Cardiac muscle cell (in vitro differentiated cells and primary cell): ENCODE measurements at places on chromosomes 3 and 15. TPM values are rescaled to one million over a fixed set of nuclear protein-coding genes. Genes with fewer than 3 reads are reported as not detected.
A peak's percentile ranks its signal among the peaks of the same experiment; 100 is the strongest.

DNA sequence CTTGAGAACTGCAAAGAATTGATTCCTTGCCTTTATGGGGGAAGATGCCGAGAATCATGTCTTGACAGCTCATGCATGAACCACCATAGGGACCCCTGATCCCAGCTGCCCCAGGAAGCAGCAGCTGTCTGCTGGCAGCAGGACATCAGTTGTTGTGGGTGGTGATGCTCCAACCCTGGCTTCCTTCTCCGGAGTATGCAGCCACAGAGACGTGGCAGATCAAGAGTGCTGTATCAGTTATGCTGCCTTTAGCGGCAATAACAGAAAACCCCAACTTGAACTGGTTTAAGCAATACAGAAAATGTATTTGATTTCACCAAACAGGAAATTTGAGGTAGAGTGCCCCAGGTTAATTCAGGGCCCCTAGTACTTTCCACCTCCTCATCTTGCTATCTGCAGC lies 92.2 kb upstream of the TNFAIP8L3 start:
- no peak for DNase-seq

DNA sequence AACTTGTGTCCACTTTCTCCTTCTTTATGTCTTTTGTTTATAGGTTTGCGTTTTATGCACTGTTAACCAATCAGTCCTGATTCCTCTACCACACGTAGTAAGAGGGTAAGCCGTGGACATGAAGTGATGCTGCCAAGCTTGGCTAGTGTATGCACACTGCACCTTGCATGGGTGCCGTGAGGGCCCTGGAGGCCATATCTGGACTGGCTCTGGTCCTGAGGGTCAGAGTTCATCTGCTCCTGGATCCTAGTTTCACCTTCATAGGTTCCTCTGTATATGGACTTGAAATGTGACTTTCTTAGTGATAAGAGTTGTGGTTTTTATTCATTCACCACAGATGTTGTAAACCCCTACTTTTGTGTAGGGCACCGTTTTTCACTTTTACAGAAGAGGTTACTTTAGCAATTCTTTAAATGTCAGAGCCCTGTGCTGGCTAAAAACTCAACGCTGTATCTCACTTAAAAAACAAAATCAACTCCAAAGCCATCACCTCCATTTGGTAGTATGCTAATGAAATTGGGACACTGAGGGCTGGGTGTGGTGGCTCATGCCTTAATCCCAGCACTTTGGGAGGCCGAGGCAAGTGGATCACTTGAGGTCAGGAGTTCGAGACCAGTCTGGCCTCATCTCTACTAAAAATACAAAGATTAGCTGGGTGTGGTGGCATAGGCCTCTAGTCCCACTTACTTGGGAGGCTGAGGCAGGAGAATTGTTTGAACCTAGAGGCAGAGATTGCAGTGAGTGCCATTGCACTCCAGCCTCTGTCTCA lies 22.9 kb downstream of the SIAH2 start:
- DNase-seq, result no peak

GRCh38 chr3:64121750-64122311 lies 98.5 kb upstream of the PSMD6 start:
- DNase-seq, result no peak

GRCh38 chr3:126305427-126305826 lies 51.8 kb downstream of the KLF15 start:
- no peak for DNase-seq

- DNase-seq, result no peak
Observed at GRCh38 chr3:59374818-59375211, 325.0 kb upstream of the CFAP20DC start.

GRCh38 chr3:6697285-6697684 lies 163.6 kb upstream of the GRM7 start:
- no peak for DNase-seq

Gene PLA2G4E
- polyA plus RNA-seq, result not detected in 2 replicates

DNA sequence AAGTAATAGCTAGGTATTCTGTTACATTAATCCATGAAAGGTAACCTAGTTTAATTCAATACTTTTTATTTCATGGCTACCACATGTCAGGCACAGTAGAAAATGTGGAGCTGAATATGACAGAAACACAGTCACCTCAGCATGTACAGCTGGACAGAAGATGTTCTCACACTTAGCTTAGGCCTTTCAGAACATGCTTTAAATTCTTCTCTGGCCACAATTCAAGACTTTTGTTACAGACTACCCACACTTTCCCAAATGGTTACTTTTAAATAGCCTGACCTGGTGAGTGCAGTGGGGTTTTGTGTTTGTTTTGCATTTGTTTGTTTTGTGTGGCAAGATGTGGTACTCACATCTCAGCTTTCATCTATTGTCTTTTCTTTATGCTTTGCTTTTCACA lies 1079.5 kb downstream of the IGSF11 start:
- no peak for DNase-seq

DNA sequence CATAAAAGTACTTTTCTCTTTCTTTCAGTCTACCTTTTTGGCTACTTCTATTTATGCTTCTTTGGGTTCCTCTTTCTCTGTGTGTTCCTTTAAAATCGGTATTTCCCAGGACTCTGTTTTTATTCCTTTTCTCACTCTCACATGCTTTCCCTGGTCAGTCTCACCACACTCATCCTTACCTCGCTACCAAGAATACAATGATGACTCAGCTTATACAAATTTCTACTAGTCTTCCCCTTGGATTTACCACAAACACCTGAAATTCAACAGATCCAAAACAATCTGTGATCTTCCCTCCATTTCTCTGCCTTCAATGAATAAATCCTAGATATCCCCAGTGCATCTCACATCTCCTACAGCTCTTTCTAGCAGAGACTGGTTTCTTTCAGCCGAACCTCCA lies 52.9 kb downstream of the TUBGCP4 start:
- no peak for DNase-seq

- DNase-seq, result no peak
Observed at GRCh38 chr3:46649436-46649835, 37.1 kb downstream of the FAM240A start.

Gene CCDC33
- polyA plus RNA-seq, result 3.1 and 6.2 TPM in 2 replicates

- peak; percentile 53 for DNase-seq
Observed at GRCh38 chr15:88256279-88257230, at the start of gene NTRK3. TSS of gene NTRK3 (minus strand) at chr15:88256739. CDS start at chr15:88256153, 586 bp downstream.

GRCh38 chr3:9361691-9362388 lies 1.0 kb upstream of the THUMPD3 start:
- DNase-seq, result no peak

GRCh38 chr3:4845882-4846281 lies 133.4 kb upstream of the BHLHE40 start:
- no peak for DNase-seq

GRCh38 chr15:59332009-59332408 lies 40.7 kb downstream of the MYO1E start:
- no peak for DNase-seq

- DNase-seq, result no peak
Observed at GRCh38 chr3:143848704-143849103, 436 bp upstream of the SLC9A9 start.

GRCh38 chr3:29141197-29141917 lies 139.5 kb upstream of the RBMS3 start:
- DNase-seq, result peak; percentile 29

GRCh38 chr3:53109891-53110771 lies 20.1 kb downstream of the RFT1 start:
- DNase-seq, result peak; percentile 20

- no peak for DNase-seq
Observed at GRCh38 chr15:50886611-50887345, 21.7 kb upstream of the AP4E1 start.

DNA sequence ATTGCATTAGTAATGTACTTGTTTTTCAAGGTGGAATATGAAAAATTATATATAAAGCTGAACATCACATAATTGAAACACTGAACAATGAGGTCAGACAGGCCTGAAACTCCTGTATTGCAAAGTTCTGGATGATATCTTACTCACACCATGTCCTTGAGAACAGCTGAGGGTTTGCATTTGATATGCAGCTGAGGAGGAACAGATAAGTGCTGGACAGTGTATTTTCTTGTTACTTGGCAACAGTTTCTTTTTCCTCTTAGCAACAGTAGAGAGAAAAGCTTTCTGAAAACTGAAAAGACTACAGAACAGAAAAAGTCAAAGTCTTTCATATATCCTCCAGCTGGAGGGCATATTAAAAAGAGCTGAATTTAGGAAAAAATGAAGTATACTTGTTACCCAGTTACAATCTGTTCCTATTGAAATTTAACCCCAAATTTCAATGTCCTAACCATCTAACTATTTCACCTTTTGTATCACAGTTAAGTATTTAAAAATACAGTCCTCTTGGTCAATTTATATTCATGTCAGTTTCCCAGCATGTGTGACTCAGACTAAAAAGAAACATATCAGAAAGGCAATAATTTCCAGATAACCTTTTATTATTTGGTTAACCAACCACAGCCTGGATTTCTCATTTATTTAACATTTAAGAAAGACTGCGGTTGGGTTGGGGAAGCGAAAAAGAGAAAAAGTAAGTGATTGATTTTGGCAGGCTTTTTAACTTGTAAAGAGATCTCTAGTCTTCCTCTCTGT lies 733.0 kb upstream of the DPPA4 start:
- DNase-seq, result peak; percentile 86

DNA sequence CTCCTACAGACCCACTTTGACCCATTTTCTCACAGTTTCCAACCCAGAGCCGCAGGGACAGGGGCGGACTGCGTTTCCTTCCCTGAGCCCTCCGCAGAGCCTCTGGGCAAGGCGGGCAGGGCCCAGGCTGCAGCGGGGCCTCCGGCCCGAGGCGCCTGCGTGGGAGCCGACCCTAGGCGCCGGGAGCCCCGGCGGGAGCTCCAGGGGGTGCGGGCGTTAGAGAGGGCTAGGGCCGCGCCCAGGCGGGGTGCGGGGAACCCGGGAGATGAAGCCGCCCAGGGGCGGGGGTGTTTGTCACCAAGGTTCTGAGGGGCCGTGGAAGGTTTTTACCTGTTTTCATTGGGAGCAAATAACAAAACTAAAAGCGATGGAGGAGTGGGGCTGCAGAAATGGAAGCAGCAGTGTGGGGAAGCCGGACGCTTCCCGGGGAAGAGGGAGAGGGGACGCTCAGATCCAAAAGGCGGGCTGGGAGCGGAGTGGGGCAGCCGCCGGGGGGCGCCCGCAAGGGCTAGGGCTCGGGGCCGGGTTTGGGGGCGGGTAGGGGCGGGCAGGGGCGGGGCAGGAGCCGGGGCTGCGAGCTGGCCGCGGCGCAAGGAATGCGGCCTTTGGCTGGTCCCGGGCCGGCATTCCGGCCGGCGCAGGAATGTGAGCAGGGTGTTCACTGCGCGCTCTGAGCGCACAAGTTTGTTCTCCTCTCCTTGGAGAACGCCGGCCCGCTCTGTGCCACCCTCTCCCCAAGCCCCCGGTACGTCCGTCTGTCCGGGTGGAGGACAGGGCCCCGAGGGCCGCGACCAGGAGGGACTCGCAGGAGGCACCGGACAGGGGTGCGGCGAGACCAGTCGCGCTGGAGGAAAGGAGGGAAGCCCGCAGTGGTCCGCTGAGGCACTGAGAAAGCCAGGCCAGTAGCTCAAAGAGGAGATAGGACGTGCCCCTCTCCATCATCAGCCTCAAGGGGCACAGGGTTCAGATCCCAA lies 61.1 kb downstream of the AMOTL2 start:
- peak; percentile 86 for DNase-seq

Gene FBXO40
- 6.5 and 10.3 TPM in 2 replicates for polyA plus RNA-seq

Gene CLDN11
- 0.16 TPM in 1 of 2 replicates, not detected in the other for polyA plus RNA-seq

- DNase-seq, result no peak
Observed at GRCh38 chr3:99872923-99873254, 55.2 kb downstream of the CMSS1 start.

DNA sequence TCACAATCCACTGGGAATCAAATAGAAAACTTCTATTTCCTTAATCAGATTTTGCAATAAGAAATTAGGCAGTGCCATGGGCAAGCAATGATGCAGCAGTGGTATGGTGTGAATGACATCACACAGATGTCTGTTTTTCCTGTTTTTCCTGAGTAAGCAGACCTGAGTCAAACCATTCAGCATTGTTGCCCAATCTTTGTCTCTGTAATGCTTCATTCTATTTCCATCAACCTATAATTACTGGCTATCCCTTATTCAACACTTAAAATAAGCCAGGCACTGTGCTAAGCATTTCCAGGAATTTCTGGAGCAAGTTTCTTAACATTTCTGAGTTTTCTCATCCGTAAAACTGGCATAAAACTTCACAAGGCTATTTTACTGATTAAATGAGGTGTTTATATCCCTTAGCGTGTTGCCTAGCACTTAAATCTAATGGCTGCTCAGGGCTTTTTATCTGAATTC lies 11.3 kb upstream of the OXSR1 start:
- peak; percentile 91 for DNase-seq

Gene ZKSCAN7
- polyA plus RNA-seq, result 13.4 and 14.0 TPM in 2 replicates

DNA sequence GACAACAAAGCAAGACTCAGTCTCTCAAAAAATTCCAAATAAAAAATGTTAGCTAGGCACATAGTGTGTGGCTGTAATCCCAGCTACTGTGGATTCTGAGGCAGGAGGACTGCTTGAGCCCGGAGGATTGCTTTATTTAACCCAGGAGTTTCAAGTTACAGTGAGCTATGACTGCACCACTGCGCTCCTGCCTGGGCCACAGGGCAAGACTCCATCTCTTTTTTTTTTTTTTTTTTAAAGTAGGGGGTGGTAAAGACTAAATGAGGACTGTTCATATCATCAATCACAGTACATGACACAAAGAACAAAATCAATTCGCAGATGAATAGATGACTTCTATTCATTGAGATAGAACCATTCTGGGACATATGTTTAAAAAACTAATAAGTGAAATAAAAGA lies 48.1 kb downstream of the ACAP2 start:
- DNase-seq, result no peak

Gene TMEM45A
- 90.4 and 96.3 TPM in 2 replicates for polyA plus RNA-seq

GRCh38 chr15:59371458-59372351 lies 966 bp downstream of the MYO1E start:
- DNase-seq, result peak; percentile 51

Gene OR5K2
- not detected in 2 replicates for polyA plus RNA-seq

DNA sequence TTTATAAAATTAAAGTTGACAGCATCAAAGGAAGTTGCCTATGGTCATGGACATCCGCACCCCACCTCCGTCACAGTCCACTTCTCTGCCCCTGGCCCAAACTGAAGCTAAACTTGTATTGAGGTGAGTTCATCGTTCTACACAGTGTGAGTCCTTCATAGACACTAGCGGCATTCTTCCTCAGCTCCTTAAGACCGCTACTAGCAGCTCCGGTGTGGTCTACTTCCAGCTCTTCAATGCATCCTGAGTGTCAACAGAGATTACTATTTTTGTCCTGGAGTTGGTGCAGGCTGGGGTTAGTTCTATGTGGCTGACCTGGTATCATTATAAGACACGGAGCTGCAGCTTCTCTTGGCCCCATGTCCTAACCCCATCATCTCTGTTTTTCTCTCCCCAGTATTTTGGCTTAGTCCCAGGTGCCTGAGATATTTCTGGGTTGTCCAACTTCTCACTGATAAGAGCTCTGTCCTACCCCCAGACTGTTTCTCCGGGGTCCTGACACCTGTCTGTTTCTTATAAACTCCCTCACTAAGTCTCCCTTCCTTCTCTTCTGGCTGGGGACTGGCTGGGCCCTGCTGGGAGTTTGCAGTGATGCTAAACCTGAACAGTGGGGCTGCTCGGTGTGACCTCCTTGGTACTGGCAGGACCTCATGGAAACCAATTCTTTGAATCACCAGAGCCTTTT lies 169.2 kb upstream of the ATP10A start:
- DNase-seq, result no peak

GRCh38 chr15:24916305-24917009 lies 38.3 kb upstream of the SNRPN start:
- no peak for DNase-seq
